Stimulated activated CD4-positive, alpha-beta T cell treated with anti-CD3 and anti-CD28 coated beads, Interleukin-15, amount 100 ng/mL, for 1 hour (primary cell): ENCODE measurements at places on chromosomes 16 and 17.

DNA sequence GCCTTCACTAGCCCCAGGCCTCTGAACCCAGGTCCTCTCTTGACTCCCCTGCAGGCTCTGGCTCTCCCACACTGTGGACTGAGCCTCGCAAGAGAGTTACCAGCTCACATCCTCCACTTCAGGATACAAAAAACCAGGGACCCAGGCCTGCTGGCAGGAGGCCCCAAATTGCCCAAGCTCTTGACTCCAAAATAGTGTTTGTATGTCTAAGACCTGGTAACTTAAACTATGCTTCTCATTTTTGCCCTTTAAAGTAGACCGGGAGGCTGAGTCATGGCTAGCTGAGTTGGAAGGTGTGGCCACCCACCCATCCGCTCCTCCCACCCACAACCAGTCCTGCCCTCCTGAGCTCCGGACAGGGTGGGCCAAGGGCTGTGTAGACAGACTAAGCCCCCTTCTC, 250.0 kb downstream of the SOX9 start:
- DNase-seq: no peak

- DNase-seq: no peak
Measured at GRCh38 chr17:48722201-48722907, at the start of gene PRAC1. PRAC1 (minus strand) TSS chr17:48722518; CDS start chr17:48722392, 126 bp downstream.

- no peak for DNase-seq
Measured at GRCh38 chr16:78570399-78571141, 471.1 kb downstream of the WWOX start.

- DNase-seq: no peak
Measured at GRCh38 chr17:80750263-80750662, 205.6 kb downstream of the RPTOR start.

GRCh38 chr17:71107136-71107535, 937.8 kb downstream of the KCNJ2 start:
- no peak for DNase-seq

DNA sequence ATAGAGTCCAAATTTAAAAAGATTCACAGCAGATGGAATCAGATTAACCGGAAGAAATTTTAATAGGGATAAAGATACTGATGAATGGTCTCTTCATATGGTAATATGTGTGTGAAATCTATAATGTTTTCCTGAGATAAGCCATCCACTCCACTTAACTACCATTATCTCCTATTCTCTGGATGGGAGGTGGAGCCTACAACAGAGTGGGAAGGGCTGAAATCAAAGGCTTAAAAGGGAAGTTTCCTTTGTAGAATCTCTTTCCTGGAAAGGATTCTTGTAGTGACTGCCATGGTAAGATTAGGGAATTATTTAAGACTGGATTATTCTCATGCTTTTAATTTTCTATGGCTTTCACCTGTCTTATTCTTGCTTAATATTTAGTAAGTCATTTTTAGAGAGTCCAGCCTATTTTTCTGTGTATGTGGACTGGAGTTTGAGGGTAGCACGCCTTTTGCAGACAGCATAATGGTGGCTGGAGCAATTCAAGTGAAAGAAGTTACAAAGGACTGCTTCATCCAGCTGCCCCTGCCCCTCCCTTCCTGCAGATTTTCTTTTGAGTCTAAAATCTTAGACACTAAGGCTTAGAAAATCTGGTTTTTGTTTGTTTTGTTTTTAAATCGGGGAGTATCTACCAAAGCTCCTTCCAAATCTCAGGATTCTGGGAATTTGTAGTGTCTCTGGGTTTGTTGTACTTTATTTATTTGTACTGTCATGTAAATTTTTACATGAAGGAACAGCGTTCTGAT, 26.5 kb downstream of the KAT7 start:
- DNase-seq: no peak

DNA sequence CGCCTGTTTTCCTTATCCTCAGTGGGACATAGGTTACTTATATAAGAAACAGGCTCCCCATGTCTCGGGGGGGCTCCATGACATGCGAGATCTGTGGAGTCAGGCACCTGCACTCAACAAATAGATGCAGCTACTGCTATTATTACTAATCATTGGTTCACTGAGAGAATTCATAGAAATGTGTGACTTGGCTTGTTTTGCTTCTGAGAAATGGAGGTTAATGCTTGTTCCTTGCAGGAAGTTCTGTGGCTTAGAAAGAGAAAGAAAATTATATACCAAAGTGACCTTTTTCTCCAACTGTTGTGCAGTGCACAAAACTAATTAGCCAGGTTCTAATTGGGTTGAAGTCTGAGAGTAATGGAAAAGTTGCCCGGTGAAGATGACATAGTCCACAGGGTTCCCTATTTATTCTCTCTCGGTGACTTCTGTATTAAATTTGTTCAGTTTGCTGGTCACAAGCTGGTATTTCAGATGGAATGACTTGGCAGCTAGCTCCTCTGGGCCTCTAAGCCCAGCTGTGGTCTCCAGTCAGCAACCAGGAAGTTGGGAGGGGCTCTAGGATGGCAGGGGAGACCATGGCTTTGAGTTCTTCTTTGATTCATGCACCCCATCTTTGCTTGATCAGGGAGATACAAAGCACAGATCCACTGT, 17.6 kb upstream of the MAF start:
- DNase-seq: no peak

DNA sequence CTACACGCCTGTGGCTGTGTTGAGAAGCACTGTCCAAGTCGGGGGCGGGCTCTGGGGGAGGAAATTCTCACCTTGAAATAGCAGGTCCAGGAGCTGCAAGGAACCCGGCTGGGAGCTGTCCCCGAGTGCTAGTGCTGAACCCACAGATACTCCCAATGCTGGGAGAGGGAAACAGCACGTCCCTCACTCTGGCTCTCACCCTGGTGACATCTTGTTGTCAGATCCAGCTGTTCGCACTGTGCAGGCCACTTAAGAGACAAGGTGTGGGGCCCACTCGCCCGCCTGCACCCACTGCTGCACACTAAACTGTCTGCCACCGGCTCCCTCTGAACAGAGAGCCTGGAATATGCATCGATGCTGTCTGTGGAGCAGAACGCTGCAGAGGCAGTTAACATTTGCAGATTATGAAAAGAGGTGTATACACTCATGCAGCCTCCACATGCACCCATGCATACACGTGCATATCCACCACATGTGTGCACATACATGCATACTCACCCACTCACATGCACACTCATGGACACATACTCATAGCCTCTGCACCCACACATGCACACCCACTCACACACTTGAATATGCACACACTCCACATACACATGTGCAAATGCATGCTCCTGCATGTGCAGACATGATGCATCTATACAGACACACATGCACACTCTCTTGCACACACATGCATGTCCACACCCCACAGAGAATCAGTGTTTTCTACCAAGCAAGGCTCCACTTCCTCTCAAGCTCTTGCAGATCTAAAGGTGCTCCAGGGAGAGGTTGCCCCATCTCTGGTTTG, 42.0 kb downstream of the MGAT5B start:
- peak; percentile 11 for DNase-seq
